Cerebellar cortex (tissue), 1 donor: ENCODE measurements at places on chromosomes 6 and 20.
A peak's percentile ranks its signal among the peaks of the same experiment; 100 is the strongest.

- peak; percentile 67 for DNase-seq
These were observed 54.7 kb upstream of the HFE start for GRCh38 chr6:26032340-26033084.

GRCh38 chr6:97665446-97665845 lies 382.4 kb upstream of the MMS22L start:
- no peak for DNase-seq

DNA sequence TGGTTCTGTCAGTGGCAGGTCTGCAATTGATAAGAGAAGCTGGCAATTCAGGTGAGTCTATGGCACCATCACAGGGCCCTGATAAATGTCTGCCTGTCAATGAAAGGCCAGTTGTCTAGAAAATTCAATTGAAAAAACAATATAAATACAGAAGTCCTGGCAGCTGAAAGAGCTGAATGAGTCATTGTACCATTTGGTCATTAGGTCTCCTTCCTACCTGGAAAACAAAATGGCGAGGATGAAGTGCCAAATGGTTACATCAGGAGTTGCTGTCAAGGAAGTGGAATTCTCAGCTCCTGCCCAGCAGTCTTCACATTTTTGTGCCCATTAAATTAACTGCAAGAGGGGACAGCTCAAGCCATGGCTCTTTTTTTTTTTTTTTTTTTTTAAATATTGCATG lies 37.7 kb downstream of the PEX7 start:
- no peak for DNase-seq

DNA sequence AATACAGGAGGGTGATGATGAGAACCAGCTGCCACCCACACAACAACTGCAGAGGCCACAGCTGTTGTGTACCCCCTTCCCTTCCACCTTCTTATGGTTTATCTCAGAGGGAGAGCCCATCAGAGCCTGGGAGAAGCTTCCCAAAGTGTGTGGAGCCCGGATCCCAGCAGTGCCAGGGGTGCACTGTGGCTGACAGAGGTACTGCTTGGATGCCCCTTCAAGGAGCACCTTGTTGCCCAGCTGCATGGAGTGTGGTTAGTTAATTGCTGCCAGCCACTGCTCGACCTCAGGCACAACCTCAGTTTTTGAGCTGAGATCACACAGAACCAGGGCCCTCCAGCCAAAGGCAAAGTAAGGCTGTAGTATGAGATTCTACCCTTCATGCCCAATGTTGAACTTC lies 13.0 kb downstream of the PI3 start:
- DNase-seq = no peak

DNA sequence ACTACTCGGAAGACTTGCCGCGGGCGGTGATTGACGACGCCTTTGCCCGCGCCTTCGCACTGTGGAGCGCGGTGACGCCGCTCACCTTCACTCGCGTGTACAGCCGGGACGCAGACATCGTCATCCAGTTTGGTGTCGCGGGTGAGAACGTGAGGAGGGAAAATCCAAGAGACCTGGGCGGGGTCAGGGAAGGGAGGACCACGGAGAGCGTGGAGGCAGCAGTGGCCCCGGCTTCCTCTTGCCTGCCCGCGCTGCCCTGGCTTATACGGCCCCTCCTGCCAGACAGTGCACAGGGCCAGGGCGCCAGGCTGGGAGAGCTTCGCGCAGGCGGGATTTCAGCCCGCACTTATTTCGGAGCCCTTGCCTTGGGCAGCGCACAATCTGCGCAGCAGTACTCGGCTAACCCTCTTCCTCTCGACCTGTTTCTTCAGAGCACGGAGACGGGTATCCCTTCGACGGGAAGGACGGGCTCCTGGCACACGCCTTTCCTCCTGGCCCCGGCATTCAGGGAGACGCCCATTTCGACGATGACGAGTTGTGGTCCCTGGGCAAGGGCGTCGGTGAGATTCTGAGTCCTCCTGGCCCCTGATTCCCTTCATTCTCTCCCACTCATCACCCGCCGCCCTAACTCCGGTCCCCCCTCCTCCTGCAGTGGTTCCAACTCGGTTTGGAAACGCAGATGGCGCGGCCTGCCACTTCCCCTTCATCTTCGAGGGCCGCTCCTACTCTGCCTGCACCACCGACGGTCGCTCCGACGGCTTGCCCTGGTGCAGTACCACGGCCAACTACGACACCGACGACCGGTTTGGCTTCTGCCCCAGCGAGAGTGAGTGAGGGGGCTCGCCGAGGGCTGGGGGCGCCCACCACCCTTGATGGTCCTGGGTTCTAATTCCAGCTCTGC lies 2.0 kb downstream of the MMP9 start:
- no peak for DNase-seq

GRCh38 chr20:4645621-4646020 lies 76.1 kb upstream of the PRND start:
- DNase-seq = no peak

DNA sequence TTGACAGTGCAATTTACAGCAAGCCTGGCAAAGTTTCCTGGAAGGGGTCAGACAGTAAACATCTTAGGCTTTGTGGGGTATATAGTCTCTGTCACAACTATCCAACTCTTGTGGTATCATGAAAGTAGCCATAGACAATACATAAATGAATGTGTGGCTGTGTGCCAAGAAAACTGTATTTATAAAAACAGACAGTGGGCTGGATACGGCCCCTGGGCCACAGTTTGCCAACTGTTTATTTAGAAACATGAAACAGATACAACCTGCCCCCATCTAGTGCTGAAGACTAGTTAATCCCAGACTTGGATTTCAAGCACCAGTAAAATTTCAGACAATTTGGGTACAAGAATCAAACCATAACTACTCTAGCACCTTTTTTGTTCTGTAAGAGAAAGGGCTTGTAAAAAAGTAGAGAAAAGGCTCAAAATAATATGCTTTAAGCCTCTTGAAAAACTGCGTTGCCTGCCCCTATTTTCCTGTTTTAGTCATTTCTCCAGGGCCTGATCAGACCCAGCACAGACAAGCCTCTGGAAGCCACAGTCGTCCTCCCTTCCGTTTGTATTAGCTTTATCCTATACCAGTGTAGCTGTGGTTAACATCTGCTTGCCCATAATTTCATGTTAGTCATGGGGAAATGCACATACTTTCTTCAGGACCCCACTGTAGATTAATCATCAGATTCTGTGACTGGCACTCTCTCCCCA lies 30.8 kb downstream of the JAG1 start:
- no peak for DNase-seq

DNA sequence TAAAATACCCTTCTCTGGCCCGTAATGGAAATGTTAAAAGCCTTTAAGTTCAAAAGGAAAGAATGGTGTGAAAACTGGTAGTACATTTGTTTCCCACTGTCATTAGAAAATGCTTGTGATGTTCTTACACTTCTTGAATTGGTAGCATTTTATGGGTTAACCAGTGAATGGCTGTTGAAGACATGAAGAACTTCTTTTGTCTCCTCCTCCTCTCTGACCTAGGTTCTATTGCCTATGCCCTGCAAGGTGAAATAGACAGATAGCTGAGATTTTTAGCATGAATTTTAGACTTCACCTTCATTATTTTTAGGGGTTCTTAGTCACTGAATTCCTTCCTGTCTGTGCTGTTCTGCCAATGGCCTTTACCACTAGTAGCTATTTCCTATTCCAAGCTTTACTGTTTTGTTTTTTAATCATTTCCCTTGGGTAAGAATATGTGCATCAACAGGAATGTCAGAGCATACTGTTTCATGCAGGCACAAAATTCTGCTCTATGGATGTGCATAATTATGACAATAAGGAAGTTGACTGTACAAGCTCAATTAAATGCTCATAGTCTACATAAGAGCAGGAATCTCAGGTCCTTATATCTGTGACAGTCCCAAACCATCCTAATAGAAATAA lies 4.9 kb downstream of the TNFAIP3 start:
- no peak for DNase-seq
